ENCODE measurements at places on chromosomes 1 and 21. TPM values are rescaled to one million over a fixed set of nuclear protein-coding genes. Genes with fewer than 3 reads are reported as not detected.

CCDC17 gene
- 3.9 TPM for total RNA-seq

LIN28A gene
- total RNA-seq = not detected

ADAMTS4 gene
- total RNA-seq = not detected

SLAMF7 gene
- 8.6 TPM for total RNA-seq

LHX8 gene
- total RNA-seq = not detected

CA6 gene
- not detected for total RNA-seq

NPHS2 gene
- total RNA-seq = not detected

C4BPA gene
- total RNA-seq = not detected

NHLH2 gene
- not detected for total RNA-seq

ZNF695 gene
- 8.7 TPM for total RNA-seq

Measured in MCF 10A (cell line).